ENCODE measurements at places on chromosomes 3 and 15.

- DNase-seq: no peak
Measured at GRCh38 chr15:29065571-29065970, 179.8 kb downstream of the APBA2 start.

- no peak for DNase-seq
Measured at GRCh38 chr3:188244395-188244861, 90.5 kb downstream of the LPP start.

DNA sequence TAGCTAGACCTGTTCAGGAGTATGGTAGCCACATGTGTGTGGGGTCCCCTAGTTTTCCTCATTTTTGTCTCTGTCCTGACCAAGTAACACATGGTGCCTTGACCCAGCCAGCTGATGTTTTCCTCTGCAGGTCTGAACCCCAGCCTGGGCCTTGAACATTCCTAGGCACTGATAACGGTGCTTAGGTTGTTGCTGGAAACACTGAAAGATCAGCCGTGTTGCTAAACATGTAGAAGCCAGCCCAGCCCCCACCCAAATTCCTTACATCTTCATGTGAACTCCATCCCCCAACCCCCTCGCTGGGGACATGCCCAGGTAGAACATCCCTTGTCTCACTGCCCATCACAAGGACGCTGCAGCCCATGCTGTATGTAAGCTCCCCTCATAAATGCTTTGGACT lies 18.7 kb downstream of the RTP3 start:
- no peak for DNase-seq

DNA sequence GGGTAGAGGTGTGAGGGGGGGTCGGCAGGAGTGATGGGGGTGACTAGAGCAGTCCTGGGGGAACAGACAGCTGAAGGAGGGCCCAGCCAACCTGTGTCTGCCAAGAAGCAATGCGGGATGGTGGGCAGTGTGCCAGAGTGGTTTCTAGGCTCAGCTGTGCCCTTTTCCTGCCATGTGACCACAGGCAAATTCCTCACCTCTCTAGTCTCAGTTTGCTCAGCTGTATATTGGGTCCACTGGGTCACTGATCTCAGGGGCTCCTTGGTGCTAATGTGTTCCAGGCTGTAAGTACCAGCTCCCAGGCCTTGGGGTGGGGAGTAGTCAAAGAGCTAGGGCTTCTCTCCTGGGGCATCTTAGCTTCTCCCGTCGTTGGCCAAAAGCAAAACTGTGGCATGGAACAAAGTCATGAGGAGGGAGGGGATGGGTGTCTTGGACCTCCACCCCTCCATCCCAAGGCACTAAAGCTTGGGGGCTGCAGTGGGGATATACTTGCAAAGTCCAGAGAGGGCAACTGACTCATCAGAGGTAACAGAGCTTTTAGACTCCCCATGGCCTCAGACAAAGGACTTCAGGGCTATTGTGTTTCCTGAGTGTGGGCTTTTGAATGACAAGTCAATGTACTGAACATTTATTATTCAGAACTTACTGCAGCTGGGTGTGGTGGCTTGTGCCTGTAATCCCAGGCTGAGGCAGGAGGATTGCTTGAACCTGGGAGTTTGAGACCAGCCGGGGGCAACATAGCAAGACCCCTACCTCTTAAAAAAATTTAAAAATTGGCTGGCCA lies 20.9 kb downstream of the SMAD6 start:
- no peak for DNase-seq

- no peak for DNase-seq
Measured at GRCh38 chr3:61964566-61964965, 403.2 kb downstream of the PTPRG start.

- DNase-seq: no peak
Measured at GRCh38 chr15:96551196-96551595, 220.7 kb downstream of the NR2F2 start.

GRCh38 chr3:30855400-30856292 lies 38.8 kb downstream of the GADL1 start:
- DNase-seq: no peak

DNA sequence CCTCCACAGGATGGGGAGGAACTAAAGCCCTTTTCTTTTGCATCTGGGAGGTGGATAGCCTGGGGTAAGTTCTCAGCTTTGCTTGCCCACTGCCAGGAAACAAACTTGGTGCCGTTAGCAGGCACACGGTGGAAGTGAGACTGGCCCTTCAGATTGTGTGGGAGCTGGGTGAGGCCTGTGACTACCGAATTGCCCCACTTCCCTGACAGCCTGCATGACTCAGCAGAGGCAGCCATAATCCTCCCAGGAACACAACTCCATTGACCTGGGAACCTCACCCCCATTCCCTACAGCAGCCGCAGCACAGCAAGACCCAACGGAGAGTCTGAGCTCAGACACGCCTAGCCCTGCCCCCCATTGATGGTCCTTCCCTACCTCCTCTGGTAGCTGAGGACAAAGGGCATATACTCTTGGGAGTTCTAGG lies 282.6 kb downstream of the KLF13 start:
- no peak for DNase-seq

DNA sequence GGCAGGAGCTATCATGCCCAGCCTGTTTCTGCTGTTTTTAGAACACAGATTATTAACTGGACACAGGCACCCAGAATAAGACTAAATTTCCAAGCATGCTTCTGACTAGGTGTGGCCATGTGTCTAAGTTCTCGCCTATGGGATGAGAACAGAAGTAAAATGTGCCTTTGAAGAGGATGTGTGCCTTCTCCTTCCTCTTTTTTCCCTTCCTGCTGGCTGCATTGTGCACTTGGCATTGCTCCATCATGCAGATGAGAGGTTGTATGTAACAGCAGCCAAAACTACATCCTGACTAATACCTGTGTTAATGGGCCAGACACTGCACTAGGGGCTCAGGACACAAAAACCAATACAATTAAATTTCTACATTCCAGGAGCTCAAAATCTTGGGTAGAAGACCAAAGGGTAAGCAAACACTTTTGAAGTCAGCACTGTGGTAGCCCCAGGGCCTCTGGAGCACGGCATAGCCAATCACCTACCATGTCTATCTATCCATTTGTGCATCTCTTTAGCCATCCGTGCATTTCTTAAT lies 40.9 kb upstream of the RNU6-1 start:
- DNase-seq: no peak

DNA sequence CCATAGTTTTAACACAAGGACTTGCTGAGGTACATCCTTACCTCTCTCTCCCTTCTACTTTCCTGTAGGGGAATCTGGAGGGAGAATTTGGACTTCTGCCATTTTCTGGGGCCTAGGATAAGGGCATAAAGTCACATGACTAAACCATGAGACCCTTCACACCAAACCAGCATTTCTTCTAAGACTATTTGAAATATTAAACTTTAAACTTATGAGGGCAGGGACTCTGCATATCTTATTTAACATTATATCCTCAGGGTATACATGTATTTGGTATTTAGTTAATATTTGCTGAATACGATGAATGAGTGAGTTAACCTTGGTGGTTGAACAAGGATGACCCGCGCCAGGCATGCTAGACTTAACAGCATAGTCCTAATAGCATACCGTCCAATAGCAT lies 63.4 kb downstream of the USP13 start:
- no peak for DNase-seq

GRCh38 chr3:181009225-181009624 lies 19.7 kb upstream of the DNAJC19 start:
- DNase-seq: no peak

DNA sequence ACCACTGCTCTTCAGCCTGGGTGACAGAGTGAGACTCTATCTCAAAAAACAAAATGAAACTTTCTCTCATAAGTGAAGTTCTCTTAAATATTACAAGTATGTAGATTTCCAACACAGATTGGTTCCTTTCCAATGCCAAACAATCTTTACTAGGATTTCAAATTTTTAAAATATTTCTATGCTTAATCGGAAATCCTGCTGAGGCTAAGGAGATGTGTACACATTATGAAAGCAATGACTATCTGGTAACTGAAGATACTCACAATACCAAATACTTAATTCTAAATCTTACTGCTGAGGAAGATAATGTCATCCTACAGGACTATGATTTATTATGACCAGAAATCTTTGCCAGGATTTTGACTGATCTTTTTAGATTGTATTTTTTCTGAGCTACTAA lies 255.6 kb upstream of the ZNF717 start:
- no peak for DNase-seq

GRCh38 chr15:51226576-51227210 lies 111.7 kb downstream of the CYP19A1 start:
- no peak for DNase-seq

DNA sequence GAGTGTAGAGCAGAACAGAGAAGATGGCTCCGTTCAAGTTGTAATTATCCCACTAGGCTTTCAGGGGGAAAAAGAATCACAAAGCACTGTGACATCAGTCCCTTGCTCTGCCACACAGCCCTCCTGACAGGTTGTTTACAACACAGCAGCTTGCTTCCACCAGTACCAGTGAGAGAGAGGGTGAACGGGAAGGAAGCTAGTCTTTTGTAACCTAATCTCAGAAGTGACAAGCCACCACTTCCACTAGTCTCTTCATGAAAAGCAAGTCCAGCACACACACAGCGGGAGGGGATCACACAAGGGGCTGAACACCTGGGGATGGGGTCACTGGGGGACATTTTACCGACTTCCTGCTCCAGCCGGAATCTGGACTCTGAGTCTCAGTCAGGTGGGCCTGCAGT lies 86.3 kb downstream of the FAM81A start:
- no peak for DNase-seq

DNA sequence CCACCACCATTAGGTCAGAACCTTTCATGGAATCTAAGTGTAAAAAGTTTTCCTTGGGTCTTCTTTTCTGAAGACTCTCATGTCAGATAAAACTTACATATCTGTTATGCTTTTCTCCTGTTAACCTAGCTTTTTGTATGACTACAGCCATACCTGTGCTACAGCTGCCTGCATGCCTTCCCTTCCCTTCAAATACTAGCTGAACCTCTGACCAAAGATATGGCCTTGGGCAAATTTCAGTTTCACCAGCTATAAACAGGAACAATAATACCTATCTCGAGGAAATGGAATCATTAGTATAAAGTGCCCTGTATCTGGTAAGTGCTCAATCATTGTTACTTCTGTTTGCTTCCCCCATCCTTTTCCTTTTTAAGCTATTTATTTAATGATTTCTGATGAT lies 25.0 kb downstream of the GLB1 start:
- DNase-seq: no peak

DNA sequence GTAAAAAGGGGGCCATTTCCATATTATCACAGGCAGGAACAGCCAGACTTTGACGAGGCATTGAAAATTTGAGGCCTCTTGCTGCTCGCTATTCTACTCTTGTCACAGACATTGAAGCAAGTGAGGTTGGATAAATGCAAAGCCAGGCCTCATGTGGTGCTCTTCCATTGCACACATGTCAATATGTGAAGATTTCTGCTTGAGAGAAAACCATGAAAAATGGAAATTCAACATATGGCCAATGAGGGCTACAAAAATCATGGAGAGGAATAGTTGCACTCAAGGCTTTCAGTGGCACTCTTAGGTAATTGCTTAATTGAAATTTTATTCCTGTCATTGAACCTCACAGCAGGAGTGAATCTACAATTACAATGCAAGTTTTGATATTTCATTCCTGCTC lies 185.6 kb upstream of the MBNL1 start:
- DNase-seq: no peak

DNA sequence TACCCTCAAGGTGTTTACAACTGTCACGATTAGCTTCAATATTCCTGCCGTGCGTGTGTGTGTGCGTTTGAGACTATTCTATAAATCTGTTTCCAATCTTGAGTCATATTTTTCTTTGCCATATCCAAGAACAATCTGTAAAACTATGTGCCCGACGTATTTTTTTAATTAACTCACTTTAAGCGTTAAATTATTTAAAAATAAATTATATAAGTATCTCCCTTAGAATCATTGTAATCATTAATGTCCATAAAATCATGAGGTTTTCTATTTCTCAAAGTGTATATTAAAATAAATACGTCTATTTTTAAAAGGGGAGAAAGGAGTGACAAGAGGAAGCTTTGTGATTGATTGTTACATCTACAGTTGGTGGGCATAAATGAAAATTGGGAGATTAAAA lies 2.9 kb downstream of the SETMAR start:
- DNase-seq: no peak

DNA sequence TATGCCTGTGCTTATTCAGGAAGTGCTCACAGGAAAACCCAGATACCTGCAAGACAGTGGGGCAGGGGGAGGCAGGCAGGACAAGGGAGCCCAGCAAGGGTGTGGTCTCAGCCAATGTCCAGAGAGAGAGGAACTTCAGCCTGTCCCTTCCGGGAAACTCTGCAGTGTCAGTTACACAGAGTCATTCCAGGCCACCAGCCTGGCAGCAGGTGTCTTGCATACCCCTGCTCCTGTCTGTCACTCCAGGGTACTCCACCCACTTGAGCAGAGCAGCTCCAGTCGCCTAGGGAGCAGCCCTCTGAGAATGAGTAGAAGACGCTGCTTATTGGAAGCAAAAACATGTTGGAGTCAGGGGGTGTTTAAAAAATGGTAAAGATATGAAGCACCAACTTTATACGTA lies 431.2 kb upstream of the RGMA start:
- DNase-seq: no peak

DNA sequence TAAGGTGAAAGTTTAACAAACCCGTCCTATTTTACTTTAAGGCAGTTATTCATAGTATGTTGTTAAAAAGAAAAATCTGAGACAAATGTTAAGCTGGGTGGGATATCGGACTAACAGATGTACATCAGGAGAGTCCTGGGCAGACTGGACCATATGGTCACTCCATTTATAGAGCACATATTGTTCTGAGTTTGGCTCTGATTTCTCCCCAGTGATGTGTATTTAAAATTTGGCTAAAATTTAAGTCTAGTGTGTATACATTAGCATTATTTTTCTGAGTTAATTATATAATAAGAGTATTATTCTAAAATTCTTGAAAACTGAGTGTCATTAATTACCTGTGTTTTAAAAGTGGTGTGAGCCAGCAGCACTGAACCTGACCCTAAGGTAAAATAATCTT lies 6.1 kb downstream of the GMPS start:
- DNase-seq: no peak

GRCh38 chr15:63978511-63979261 lies 67.6 kb downstream of the DAPK2 start:
- no peak for DNase-seq

DNA sequence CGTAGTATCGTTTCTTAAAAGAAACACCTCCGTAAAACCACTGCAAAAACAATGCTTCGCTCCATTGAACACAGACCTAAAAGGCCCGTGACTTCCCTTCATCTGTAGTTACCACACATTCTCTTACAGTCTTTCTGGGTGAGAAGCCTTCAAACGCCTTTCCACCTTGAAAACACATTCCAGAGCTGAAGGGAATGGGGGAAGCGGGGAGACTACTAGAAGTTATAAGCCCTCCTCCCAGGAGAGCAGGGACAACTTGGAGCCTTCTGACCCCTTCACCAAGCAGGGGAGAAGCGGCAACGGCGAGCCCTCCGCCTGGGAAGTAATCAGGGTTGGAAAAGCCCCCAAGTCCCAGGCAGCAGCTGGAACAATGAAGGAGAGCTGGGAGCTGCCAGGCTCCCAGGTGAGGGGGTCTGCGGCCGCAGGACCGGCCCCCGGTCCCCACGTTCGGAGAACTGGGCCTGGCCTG lies 461 bp downstream of the SECISBP2L start:
- DNase-seq: no peak

DNA sequence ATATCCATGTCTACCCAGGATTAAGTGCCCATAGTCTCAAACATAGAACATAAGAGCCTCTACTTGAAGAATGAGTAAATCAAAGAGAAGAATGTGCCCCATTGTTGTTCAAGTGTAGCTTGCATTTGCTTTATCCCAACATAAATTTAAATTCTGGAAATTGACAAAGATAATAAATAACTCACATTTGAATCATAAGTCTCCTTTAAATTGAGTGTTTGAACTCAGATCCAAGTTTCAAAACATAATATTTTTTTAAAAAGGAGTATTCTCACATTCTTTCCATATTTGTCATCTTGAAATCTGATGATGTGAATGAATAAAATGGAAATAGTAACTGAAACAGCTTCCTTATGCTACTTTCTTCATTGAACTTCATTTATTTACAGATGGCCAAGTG lies 135.2 kb downstream of the MECOM start:
- no peak for DNase-seq
